Activated CD8-positive, alpha-beta memory T cell treated with anti-CD3 and anti-CD28 coated beads, Interleukin-2, amount 50 U/mL, for 48 hours (primary cell): ENCODE measurements at places on chromosomes 7 and 10.
A peak's percentile ranks its signal among the peaks of the same experiment; 100 is the strongest.

DNA sequence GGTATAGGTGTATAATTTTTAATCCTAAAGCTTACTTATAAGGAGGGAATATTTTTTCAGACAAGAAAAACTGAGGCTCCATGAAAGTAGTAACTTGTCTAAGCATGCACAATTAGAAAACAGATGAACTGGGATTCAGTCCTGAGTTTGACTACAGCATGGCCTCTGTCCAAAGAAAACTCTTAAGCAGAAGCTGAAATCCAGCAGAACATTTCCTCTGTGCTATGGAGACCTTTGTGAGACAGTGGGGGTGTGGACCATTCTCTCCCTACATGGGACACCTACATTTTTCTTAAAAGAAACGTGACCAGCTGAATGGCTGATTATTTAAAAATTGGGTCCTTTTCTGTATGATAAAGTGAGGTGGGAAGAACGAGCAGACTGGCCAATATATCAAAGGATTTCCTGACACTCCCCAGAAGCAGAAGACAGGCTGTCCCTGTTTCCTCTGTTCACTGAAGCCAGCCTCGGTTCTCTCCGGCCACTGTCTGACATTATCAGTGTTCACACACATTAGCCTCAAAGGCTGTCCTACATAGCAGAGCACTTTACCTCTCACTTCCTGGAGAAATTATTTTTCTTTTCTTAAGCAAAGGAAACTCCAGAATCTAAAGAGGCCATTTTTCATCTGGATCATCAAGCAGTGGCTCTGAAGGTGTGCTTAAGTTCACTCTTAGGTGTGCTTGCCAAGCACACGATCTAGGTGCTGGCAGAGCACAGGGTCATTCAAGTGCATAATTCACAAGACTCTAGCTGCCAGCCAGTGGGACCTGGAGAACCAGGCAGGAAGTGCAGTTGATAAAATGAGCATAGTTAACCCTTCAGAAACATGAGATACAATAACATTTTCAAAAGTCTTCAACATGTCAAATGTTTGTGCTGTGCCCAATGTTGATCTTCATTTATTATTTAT is 40.4 kb upstream of the KIAA1217 start:
- no peak for DNase-seq

DNA sequence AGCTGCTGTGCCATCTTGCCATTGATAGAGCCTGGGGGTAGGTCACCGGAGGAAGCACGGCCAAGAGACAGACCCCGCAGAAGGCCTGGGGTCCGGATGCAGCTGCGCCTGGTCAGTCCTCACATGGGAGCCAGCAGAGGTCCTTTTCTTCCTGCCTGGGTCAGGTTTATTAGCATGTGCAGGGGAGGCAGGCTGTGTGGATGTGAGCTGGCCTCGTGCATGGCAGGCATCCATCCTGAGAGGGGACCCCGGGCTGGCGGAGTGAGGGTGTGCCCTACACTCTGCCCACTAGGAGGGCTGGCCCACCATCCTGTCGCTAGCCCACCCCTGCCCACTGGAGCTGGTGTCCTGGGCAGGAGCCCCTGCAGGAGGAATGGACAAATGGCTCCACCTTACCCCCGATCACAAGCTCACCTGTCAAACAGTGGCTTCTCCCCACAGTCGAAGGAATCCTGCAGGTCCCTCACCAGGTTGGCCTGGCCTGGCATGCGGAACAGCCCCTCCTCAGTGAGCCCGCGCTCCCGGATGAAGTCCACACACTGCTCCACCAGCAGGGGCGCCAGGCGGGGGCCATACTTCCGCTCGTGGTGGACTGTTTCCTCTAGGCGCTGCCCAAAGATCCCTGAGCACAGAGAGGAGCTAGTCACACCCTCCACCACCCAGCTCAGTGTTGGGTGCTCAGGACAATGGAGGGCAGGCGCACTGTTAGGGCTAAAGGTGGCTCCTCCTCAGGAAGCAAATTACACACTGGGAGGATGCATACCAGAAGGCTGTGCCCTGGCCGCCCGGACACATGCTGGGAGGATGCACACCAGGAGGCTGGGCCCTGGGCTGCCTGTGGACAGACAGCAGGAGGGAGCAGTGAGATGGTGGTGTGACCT is 145.4 kb downstream of the ARHGAP22 start:
- peak; percentile 38 for DNase-seq

DNA sequence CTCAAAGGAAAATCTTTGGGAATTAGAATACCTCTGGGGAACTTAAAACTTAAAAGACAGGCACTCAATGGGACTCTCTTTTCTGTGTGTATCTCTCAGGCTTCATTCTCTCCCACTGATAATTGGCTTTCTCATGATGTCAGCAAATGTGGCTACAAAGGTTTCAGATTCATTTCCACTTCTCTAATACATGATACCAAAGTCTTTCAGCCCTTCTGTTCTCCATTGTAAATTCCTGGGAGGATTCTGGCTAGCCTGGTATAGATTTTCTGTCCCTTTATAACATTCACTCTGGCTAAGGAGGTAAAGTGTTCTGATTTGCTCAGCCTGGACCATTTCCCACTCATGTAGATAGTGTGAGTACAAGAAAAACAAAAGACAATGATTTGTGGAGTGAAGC is 606.2 kb downstream of the PCDH15 start:
- DNase-seq = no peak

GRCh38 chr7:116164552-116165306 is 45.6 kb upstream of the TES start:
- DNase-seq = no peak

- no peak for DNase-seq
Observed at GRCh38 chr7:113209449-113210203, 91.3 kb upstream of the SMIM30 start.
